ENCODE measurements at places on chromosomes 13 and 19.

DNA sequence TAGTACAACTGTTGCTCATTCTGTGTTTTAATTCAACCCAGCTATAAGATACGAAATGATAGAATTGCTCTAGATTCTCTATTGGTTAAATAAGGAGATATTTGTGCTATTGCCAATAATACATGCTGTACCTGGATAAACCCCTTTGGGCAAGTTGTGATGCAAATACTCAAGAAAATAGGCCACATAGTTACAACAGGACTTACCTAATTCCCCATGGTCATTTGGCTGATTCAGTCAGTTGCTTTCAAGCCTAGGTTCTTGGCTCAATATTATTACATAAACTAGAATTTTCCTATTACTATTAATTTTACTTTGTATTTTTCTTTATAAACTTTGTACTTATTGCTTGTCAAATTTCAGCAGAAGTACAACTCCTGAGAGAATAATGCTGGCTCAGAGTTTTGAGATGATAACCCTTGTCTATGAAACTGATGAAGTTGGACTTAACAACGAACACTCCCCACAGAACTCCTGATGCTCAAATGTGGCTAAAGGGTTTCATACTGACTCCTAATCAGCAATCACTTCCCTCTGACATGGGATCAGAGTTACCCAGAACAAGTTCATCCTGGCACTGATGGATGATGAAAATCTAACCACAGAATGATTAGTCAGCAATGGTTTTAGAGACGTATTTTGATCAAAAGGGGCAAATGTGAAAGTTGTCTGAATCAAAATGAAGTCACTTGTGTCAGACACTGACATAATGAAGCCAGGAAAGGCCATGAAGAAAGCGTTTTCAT, 221.1 kb downstream of the ITGBL1 start:
- no peak for DNase-seq

DNA sequence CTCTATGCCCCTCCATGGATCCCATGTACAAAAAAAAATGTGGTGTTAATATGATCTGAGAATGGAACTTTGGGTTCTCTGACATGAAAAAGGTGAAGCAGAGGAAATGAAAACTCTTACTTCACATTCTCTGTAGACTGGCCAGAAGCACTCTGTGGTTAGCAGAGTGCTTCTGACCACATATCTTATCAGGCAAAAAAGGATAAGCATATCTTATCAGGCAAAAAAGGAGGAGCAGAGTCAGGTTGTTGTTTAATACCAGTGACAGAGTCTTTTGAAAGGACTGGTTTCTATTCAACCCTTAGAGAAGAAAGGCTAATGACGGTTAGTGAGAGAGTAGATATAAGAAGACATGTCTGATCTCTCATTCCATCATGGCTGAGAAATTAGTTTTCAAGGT, 1404.8 kb downstream of the SLITRK1 start:
- no peak for DNase-seq

GRCh38 chr13:33105387-33106005, 89.3 kb downstream of the KL start:
- no peak for DNase-seq

GRCh38 chr19:10936661-10937084, 8.1 kb downstream of the TIMM29 start:
- DNase-seq = peak; percentile 69

DNA sequence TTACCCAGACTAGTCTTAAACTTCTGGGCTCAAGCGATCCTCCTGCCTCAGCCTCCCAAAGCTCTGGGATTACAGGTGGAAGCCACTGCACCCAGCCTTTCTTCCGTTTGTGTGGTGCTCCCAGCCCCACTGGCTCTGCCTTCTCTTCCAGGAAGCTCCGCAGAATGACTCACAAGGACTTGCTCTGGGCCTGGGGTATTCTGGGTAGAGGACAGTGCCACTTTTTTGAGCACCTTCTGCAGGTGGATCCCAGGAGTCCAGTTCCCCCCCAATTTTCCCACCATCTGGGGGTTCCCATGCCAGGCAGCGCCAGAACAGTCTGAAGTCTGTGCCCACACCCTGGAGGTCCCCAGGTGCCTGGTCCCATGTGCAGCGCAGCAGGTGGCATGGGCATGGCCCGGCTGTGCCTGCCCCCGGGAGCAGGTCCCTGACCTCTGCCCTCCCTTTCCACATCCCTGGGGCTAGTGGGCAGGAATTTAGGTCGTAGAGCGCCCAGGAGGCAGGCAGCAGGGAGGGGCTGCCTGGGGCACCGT, 1.6 kb downstream of the REEP6 start:
- DNase-seq = no peak

DNA sequence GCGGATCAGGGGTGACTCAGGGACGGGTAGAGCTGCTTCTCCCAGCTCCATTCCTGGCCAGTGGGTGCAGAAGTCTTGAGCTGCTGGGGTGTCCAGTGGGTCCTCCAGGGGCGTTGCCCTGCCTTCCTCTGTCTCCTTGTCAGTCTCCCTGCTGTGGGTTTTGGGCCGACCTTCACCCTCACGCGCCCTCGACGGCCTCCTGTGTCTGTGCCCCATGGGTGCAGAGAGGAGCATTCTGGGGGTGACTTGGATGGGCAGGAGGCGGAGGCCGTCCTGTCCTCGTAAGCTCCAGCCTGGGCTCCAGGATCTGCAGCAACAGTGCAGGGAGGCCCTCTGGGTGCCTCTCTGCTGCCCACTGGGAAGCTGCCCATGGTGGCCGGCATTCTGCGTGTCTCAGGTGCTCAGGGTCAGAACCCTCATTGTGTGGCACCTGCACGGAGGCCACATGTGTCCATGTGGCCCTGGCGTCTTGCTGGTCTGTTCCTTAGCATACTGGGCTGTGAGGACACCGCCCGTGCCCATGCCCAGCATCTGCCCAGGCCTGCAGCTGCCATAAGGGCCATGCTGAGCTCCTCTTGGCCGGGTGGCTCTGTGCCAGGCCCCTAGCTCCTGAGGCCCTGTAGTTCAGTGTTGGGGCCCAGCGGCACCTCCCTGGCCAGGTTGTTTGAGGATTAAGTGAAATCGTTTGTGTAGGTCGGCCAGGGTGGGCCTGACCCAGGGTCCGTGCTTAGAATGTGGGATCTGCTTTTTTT, 17.3 kb downstream of the DOT1L start:
- no peak for DNase-seq

DNA sequence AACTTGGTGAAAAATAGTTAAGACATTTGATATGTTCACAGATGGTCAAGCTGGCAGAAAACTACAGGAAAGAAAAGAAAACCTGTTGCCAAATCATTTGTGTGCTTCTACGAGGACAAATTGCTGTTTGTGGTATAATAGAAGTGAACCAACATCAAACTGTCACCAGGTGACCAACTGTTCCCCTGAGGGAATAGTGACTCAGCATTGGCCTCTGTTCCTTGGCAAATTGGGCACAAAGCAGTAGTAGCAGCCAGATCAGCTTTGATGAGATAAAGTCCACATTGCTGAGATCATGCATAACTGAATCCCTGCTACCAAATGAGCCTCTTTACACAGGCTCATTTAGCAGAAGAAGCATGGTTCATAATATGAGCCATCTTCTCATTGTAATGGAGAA, 103.5 kb downstream of the POSTN start:
- no peak for DNase-seq

DNA sequence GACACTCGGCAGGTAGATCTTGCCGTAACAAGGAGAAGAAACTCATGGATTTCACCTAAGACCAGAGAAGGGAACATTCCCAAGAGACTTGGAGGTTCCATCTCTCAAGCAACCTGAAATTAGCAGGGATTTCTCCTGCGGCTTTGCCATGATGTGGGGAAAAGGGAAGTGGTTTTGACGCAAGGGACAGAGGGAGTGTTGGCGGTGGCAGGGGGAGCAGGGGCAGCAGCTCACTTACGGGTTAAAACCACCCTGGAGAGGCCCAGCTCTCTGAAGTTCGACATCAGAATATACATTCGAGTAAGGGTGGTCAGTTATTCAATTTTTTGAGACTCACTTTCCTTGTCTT, 76.1 kb upstream of the POMP start:
- no peak for DNase-seq

DNA sequence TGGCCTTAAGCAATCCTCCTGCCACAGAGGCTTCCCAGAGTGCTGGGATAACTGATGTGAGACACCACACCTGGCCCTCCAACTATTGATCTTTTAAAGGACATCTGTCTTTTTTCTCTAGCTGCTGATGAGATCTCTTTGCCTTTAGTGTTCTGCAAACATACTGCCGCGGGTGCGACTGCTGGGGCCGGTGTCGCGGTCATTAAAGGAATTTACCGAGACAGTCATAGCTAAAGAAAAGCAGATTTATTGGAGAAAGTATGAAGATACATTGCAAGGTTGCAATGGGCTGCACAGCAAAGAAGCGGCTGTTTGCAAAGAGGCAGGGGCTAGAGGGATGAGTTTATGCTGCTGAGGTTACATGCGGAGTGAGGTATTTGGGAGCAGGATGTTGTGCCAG, 31.2 kb upstream of the LRRC4B start:
- DNase-seq = no peak

DNA sequence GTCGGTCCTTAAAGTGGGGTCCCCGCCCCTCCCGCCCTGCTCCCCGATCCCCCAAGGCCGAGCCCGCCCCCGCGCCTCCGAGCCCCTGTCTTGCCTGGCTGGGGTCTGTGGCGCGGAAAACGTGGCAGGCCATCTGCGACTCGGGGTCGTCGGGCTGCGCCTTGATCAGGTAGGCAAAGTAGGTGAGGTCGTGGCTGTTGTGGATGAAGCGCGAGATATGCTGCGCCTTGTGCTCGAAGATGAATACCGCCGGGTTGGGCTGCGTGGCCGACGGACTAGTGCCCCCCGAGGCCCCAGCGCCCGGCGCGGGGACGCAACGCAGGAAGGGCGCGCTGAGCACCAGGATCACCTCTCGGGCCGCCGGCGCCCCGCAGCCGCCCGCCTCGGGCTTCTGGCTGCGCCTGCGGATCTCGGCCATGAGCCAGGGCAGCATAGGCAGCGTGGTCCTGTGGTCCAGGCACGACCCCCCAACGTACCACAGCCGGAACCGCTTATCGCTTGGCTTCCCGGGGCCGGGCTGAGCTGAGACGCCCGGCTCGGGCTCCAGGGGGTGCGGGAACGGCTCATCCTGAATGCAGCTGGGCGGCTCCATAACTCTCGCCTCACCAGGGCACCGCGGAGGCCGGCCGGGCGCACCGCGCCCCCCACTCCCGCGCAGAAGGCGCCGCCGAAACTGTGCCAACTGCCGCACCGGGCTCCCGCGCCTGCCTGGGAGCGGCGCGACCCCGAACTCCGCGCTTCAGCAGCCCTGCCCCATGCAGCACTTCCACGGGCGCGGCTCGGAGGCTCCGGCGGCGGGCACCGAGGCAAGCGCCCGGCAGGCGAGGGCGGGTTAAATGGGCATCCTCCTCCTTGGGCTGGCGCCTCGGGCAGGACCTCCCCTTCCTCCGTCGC, 546 bp downstream of the TBC1D4 start:
- no peak for DNase-seq

GRCh38 chr13:43730642-43731041, 56.1 kb downstream of the ENOX1 start:
- no peak for DNase-seq

- no peak for DNase-seq
These were observed 193.2 kb upstream of the UBL3 start for GRCh38 chr13:30043631-30043925.

- no peak for DNase-seq
These were observed 283.2 kb upstream of the SLC10A2 start for GRCh38 chr13:103349211-103349980.

DNA sequence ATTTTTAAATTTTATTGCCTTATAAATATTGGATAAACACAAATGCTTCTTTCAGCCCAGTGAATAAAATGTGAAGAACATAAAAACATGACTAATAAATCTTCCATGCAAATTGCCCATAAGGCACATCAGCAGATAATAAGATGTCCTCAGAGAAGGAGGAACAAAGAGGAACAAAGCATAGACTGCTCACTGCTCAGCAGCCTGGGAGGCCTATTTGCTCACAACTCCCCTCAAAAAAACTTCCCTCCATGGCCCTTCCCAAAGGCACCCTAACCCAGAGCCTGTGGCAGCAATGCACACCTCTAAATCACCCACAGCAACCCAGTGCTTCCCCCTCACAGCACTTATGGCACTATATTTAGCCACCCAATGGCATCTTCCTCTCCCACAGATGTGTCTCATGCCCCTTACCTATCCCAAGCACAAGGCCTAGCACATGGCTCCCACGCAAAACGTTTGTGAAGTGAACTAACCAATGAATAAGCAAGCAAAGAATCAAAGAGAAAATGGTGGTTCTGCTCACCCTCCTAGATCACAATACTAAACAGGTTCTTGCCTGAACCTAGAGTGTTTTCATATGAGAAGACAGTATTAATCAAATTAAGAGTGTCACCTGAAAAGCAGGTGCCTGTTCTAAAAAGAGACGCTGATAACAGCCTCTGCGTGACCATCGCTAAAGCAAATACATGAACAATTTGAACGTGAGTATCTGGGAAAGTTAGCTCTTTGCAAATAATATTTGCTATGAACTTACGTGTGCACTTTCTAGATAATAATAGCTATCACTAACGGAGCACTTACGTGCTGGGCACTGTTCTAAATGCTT, 96.9 kb downstream of the TBC1D4 start:
- no peak for DNase-seq

GRCh38 chr13:22800526-22801401, 380.0 kb upstream of the SGCG start:
- peak; percentile 20 for DNase-seq

- DNase-seq = no peak
These were observed 1.2 kb upstream of the MYDGF start for GRCh38 chr19:4671185-4671851.

DNA sequence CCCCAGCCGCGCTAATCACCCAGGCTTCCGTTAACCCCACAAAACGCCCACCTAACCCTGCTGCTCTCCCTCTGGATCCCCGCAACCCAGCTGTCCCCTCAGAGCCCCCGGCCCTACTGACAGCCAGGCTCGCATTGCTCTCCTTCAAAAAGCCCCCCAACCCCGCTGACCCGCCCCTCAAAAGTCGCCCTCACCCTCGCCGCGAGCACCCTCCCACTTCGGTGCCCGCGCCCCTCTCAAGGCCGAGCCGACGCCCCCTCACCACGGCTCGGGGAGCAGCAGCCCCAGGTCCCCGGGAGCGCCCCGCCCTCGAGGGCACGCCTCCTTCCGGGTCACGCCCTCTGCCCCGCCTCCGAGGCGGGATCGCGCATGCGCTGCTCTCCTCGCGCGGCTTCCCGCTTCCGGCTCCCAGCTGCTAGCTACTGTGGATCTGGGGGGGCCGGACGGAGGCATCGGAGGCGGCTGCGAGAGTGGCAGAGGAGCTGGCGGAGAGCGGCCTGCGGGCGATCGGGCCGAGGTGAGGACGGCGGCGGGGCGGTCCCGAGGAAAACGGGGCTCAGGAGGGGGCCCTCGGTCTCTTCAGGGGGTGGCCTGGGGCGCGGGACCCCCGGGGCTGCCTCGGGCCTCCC, 46.1 kb downstream of the ARHGEF18 start:
- DNase-seq = peak; percentile 92

GRCh38 chr13:50882816-50883435, 26.7 kb upstream of the RNASEH2B start:
- no peak for DNase-seq

- DNase-seq = no peak
These were observed 1029.0 kb downstream of the EFNB2 start for GRCh38 chr13:105506463-105506862.

DNA sequence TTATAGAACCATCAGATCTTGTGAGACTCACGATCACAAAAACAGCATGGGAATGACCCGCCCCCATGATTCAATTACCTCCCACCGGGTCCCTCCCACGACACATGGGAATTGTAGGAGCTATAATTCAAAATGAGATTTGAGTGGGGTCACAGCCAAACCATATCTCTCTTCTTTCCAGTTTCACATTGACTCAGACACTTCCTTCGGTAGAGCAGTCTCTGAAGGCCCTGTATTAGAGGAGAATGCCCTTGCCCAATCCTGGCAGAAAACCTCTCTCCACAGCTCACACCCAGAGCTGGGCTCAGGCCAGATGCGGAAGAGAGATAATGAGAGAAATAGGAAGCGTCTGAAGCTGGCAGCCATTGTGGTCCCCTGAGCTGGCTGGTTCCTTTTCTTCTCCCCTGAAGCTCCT, 72.4 kb upstream of the CLDN10 start:
- peak; percentile 15 for DNase-seq

Data from CD4-positive, alpha-beta T cell treated with Interleukin-17A for 1 hour (primary cell).